ENCODE measurements at places on chromosomes 12 and 14.

- no peak for DNase-seq
Measured at GRCh38 chr12:78038986-78039385, 208.3 kb downstream of the NAV3 start.

DNA sequence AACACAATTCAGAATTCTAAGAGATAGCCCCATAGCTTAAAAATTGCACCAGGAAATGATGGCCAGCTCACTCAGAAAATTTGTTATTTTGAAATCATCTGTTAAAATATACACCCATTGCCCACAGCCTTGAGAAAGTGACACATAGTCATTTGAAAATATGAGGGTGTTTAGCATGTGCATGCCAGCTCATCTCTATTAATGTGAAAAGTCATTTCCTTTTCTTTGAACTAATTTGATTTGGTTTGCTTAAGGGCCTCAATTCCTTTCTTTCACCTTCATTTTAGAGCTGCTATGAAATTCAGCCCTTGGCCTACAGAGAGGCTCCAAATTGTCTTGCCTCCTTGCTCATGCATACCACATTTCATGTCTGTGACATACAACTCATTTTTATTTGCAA, 241.4 kb downstream of the PHLDA1 start:
- DNase-seq = no peak

- DNase-seq = no peak
Measured at GRCh38 chr14:94685681-94686485, 73.7 kb downstream of the SERPINA3 start.

DNA sequence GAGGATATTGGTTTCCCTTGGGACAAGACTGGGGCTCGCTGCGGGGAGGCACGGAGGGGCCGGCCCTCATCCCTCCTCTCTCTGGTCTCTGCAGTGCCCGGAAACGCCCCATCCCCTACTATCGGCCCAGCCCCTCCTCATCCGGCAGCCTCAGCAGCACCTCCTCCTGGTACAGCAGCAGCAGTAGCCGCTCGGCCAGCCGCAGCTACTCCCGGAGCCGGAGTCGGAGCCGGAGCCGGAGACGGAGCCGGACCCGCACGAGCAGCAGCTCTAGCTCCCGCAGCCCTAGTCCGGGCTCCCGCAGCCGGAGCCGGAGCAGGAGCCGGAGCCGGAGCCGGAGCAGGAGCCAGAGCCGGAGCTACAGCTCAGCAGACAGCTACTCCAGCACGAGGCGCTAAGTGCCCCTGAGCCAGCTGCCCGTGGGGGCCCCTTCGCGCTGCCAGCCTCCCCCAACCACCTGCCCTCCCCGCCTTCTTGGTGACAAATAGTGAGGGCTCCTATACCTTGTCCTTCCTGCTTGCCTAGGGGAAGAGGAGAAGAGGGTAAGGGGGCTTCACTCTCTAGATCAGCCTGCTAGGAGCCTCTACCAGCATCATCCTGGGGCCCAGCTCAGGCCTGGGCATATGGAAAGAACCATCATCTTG, 22.2 kb upstream of the HSPB8 start:
- DNase-seq = no peak

DNA sequence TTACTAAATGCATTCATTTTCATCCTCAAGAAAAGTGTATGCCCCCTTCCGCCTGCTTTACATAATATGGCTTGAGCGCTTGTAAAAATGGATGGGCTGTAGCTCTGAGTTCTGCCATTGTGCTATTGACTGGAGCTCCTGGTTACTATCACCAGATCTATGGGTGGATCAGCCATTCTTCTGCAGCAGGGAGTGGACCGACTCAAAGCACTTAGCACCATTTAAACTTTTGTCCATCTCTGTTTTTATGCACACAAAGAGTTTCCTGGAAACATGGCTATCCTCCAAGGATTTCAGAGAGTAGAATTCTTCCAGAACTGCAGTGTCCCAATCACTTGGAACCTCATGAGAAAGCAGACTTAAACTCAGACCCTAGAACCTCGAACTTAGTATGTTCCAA, 4.5 kb upstream of the NUMB start:
- peak; percentile 65 for DNase-seq

DNA sequence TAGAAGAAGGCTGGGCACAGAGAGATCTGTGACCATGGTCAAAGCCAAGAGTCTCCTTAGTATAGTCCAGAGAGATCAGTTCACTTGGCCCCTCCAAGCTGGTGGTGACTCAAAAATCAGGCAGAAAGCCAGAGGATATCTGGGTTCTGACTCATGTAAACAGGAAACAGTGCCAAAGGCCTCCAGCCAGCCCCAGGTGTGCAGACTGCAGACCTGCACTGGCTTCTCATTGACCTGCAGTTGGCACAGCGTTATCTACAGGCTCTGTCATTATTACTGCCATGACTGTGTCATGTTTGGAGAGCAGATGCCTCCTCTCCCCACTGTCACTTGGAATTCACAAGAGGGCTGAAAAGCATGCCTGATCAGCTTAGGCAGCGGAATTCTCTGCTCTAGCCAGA, 295.7 kb upstream of the PRKD1 start:
- peak; percentile 51 for DNase-seq

DNA sequence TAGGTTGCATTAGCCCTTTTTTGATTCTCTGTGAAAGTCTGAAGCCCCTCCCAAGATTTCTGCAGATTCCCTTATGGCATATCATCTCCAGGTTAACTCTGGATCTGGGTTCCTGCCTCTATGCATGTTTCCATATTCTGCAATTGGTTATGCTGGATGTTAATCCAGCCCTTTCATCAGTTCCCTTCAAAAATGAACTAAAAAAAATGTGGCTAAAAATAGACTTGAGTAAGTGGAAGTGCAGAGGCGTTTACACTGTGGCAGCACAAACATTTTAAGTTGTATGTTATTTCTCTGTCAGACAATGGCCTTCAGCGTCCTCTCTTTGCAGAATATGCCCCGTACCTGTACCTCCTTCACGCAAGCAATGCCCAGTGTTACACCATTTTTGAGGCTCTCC, 11.4 kb downstream of the MGST1 start:
- DNase-seq = no peak

- no peak for DNase-seq
Measured at GRCh38 chr12:124131659-124132058, 158.6 kb downstream of the ZNF664 start.

- no peak for DNase-seq
Measured at GRCh38 chr12:13727707-13728195, 253.7 kb downstream of the GRIN2B start.

DNA sequence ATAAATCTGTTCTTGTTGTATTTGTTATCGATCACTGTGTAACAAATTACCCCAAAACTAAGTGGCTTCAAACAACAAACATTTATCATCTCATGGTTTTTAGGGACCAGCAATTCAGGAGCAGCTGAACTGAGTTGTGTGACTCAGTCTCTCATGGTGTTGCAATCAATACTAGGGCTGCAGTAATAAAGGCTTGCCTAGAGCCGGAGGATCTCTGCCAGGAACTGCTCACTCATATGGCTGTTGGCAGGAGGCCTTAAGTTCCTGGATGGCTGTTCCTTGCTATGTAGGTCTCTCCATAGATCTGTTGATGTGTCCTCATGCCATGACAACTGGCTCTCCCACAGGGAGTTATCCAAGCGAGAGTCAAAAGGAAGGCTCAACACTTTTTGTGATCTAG, 3.8 kb upstream of the PSMC6 start:
- peak; percentile 98 for DNase-seq

GRCh38 chr12:2294651-2295475, 242.1 kb downstream of the CACNA1C start:
- DNase-seq = no peak

DNA sequence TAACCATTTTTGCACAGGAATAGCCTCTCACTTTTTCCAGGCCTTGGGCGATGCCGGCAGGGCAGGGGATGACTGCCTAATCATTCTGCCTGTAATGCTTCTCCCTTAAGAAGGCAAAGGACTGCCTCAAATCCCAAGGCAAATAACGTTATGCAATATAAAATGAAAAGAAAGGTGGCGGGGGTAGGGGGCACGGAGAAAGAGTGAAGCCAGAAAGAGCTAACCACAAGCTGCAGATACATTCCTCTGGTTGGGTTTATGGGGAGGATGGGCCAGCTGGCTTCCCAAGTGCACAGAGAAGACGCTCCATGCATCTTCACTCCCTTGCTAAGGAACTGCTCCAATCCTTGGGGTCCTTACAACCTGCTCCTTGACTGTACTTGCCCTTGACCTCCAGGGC, 229.5 kb downstream of the FOXN3 start:
- no peak for DNase-seq

DNA sequence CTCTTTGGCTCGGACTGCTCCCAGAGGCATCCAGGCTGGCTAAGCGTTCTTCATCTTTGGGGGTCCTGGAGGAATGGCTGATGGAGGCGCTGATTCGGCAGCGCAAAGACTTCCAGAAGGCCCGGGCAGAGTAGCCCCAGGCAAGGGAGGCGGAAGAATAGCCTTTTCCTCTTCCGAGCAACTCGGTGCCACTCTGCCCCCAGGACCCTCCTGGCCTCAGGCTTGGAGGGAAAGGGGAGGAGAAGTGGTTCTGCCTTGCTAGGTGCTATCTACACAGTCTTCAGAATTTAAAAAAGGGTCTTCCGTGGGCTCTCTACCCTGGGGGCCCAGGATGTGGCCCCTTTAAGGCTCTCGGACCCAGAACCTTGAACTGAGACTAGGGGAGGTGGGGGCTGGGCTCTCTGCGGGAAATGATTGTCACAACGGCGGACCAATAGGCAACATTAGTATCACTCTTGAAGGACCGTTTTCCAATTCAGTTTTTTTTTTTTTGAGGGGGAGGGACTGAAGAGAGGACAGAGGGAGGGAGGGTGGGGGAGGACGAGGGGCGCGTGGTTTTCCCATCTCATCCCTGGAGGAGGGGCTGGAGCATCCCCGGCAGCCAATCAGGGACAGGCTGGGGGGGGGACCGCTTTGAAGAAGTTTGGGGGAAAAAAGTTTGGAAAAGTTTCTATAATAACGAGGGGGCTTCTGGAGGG, at the start of gene NFATC4:
NFATC4 (plus strand) TSS at position 671 of the 698 bp plus-strand sequence. CDS start 157 bp downstream, outside the sequence.
- peak; percentile 97 for DNase-seq

DNA sequence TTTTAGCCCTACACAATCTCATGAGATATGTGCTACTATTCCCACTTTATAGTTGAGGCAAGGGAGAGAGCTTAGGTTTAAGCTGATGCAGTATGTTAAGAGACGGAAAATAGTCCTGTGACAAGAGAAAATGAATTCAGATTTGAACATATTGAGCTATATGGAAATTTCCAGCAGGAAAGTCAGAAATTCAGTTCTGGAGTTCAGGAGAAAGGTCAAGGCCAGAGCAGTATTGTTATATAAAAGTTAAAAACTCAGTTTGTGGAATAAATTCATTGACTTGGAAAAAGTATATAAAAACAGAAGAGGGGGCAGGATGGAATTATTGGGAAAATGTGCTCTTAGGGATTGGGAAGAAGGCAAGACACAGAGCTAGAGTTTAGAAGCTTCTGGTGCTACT, 167.0 kb upstream of the GZMB start:
- DNase-seq = no peak

GRCh38 chr12:6041891-6042290, 82.6 kb downstream of the VWF start:
- DNase-seq = no peak

GRCh38 chr12:115873451-115874082, 403.9 kb downstream of the MED13L start:
- DNase-seq = no peak

DNA sequence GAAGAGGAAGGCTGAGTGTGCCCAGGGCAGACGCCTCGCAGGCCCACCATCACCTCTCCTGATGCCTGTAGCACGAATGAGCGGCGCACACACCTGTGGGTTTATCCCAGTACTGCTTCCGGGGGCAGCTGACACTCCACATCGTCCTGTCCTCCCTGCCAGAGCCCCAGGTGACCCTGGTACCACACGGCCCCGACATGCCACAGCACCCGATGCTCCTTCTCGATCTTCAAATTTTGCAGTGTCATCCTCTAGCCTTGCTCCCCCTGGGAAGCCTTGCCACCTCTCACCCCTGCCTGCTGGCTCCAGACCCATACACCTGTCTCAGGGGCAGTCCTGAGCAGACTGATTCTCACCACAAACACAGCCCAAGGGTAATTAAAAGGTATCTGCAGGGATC, 40.6 kb downstream of the ANO2 start:
- no peak for DNase-seq

GRCh38 chr14:29885988-29886387, 41.7 kb downstream of the PRKD1 start:
- DNase-seq = no peak

GRCh38 chr12:6426882-6427671, 17.7 kb upstream of the CD27 start:
- DNase-seq = no peak

DNA sequence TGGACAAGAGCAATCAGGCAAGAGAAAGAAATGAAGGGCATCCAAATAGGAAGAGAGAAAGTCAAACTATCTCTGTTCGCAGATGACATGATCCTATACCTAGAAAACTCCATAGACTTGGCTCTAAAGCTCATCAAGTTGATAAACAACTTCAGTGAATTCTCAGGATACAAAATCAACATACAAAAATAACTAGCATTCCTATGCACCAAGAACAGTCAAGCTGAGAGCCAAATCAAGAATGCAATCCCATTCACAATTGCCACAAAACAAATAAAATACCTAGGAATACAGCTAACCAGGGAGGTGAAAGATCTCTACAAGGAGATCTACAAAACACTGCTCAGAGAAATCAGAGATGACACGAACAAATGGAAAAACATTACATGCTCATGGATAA, 417.5 kb upstream of the ATP2B1 start:
- DNase-seq = no peak

DNA sequence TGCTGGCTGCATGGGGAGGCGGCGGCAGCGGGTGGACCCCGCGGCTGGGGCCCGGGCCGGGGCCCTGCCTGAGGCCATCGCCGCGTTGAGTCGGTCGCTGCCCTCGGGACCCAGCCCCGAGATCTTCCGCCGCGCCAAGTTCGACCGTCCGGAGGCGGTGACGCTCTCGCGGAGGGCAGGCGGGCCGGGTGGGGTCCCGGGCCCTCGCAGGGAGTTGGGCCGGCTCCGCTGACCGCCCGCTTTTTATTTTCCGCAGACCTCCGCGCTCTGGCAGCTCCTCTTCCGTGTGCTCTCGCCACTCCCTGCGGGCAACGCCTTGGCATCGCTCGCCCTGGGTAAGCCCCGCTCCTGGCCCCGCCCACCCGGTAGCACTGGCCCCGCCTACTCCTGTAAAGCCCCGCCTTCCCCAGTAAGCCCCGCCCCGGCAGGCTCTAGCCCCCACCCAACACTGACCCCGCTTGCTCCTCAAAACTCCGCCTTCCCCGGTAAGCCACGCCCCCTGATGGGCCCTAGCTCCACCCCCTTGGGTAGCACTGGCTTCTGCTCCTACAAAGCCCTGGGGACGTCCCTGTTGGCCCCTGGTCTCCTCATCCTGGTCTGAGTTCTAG, 424 bp downstream of the TEDC1 start:
- DNase-seq = no peak

GRCh38 chr12:91603060-91603459, 420.4 kb upstream of the DCN start:
- peak; percentile 15 for DNase-seq
